ENCODE measurements at places on chromosomes 1 and 21.

DNA sequence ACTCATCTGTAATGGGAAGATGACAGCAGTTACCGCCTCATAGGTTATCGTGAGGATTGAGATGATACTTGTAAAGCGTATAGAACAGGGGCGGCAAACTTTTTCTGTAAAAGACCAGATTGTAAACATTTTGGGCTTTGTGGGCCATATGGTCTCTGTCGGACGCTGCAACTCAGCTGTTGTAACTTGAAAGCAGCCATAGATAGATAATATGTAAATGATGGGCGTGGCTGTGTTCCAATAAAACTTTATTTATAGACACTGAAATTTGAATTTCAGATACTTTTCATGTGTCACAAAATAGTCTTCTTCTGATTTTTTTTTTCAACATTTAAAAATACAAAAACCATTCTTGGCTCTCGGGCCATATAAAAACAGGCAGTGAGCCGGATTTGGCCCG lies 15.8 kb downstream of the ACTL8 start:
- no peak for DNase-seq

- no peak for DNase-seq
Measured at GRCh38 chr1:225469051-225469450, 41.2 kb upstream of the LBR start.

DNA sequence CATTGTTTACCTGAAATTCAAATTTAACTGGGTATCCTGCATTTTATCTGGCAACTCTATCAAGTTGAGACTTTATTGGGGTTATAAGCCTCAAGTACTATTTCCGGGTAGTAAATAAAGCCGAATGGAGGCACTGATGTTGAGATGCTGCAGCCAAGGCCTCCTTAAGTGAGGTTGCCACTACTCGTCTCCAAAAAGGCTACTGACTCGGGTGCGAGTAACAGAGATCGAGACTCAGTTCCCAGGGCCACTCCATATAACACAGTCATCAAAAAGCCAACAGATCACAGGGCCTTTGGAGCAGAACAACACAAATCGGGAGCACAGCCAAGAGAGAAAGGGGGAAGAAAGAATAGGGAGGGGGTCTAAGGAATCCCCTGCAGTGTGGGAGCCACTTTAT lies 524 bp downstream of the COPA start:
- no peak for DNase-seq

DNA sequence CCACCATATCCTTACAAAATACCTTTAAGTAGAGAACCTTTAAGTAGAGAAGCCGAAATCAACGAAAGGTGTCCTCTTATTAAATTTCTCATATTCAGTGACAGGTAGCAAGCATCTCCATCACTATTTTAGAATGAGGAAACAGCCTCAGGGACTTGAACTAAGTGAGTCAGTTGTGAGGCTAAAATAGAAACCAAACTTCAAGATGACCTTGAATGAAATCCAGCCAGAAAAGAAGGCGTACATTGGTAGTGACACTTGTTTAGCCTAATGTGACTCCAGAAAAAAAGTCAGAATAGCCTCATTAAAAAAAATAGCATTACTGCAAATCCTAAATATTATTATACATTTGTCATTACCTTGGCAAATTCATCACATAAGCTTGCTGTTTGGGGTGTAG lies 20.1 kb downstream of the RGS8 start:
- DNase-seq, result no peak

- DNase-seq, result no peak
Measured at GRCh38 chr1:31426249-31426922, 13.4 kb downstream of the SERINC2 start.

DNA sequence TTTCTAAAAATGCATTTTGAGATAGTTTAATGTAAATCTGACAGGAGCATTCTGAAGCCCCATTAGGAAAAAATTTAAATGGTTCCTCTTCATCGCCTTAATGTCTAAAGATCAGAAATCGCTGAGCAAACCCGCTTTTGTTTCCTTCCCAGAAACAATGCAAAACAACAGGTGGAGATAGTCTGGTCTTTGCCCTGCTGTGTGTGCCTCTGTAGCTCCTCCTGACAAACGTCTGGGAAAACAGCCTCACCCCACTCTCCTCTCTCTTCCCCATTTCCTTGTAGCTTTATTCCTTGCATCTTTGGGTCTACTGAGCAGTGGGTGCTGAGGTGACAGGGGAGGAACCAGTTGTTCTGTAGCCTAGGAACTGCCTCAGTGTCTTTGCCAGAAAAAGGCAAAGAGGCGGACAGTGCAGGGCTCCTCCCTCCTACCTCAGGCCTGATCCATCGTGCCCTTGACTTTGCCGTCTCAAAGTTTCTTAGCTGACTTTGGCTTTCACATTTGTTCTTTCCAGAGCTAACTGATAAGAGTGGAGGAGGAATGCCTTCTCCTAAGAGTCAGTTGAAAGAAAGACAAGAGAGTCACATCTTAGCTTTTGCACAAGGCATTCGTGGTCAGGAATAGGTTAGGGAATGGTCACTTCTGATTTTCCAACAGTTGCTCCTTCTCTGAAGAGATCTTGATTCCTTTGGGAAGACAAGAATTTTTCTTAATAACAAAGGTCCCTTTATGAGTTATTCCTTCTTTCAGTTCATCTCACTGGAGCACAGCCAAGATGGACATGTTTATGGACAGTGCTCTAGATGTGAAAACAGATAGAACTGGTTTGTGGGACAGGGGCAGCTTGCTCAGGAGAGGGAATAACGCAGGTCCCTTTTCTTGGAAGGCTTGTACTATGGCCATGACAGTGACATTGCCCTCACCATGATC lies 24.9 kb downstream of the SYT11 start:
- no peak for DNase-seq

GRCh38 chr1:22702296-22703085 lies 8.1 kb upstream of the EPHB2 start:
- DNase-seq, result no peak

DNA sequence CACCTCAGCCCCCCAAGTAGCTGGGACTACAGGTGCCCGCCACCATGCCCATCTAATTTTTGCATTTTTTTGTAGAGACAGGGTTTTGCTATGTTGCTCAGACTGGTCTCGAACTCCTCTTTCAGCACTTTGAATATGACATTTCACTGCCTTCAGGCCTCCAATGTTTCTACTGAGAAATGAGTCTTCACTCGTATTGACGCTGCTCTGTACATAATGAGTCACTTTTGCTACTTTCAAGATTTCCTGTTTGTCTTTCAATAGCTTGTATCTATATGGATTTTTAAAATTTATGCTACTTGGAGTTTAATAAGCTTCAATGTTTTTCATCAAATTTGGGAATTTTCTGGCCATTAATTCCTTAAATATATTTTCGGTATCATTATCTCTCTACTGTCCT lies 64.7 kb downstream of the GORAB start:
- no peak for DNase-seq

GRCh38 chr1:41882068-41882477 lies 36.6 kb downstream of the HIVEP3 start:
- no peak for DNase-seq

GRCh38 chr1:100266741-100267140 lies 725 bp downstream of the RTCA start:
- DNase-seq, result no peak

DNA sequence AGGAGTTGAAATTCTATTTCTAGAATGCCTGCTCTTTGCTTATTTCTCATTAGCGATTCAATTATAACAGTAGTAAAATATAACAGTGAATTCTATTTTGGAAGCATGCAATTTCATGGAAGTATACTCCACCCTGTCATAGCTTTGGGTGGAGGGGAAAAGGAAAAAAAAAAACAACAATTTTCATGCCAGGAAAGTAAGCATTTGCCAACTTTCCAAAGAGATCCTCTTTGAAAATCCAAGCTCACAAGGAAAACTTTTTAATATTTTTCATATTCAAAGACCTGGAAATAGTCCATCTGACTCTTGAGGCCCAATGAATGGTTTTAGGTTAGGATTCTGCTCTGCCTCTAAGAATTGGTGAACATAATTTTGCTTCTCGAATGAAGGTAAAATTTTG lies 134.5 kb downstream of the PTPN14 start:
- no peak for DNase-seq

GRCh38 chr1:228964178-228965089 lies 229.2 kb downstream of the RHOU start:
- DNase-seq, result no peak

- DNase-seq, result no peak
Measured at GRCh38 chr21:44757731-44758130, 43.9 kb downstream of the UBE2G2 start.

- DNase-seq, result no peak
Measured at GRCh38 chr1:217012659-217013058, 289.4 kb upstream of the ESRRG start.

DNA sequence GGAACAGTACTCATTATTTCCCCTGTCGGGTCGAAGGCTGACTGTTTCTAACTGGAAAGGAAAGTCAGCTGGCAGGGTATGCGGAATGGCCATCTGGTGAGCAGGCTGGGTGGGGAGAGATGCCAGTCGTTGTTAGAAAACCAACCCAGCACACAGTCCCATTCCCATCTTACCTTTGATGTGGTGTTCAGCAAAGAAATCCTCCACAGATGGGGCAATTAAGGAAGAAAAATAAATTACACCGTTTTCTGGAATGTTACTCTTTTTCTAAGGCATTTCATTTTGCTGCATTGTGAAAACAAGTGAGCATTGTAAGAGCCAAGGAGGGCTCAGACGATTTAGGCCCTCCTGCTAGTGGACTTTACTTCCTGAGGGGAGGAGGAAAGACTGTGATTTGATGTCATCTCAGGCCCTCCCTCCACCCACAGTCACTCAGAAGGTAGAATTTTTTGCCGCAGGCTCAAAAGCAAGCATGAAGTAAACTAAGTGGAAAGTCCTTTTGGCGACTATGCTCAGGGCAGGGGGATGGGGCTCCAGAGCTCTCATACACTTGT lies at the start of gene SLC16A4:
SLC16A4 (minus strand) TSS at position 335 of the 554 bp plus-strand sequence. CDS start 1,703 bp downstream, outside the sequence.
- no peak for DNase-seq

DNA sequence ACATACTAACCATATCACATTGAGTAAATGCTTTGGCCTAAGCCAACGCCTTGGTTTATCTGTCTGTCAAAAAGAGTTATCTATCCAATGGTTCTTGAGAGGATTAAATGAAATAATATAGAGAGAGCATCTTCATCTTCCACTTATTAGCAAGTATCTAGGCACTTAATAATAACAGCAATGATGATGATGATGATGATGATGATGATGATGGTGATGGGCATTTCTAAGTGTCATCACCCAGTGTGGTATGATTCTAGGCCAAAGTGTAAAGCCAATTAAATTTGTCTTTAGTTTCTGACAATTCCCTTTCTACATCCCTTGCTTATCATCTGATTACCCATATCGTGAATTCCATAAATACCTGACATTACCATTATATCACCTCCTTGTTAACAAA lies 65.7 kb upstream of the LRRC53 start:
- DNase-seq, result no peak

DNA sequence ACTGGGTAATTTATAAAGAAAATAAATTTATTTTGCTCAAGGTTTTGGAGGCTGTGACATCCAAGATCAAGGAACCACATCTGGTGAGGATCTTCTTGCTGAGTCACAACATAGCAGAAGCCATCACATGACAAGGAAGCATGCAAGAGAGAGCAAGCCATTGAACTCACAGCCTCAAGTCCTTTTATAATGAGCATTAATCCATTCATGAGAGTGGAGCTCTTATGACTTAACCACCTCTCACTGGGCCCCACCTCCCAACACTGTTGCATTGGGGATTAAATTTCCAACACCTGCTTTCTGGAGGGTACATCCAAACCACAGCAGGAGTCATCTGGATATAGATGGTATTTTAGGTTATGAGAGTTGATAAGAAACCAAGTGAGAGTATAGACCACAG lies 20.6 kb upstream of the EGLN1 start:
- DNase-seq, result no peak

- no peak for DNase-seq
Measured at GRCh38 chr1:50975436-50975835, 5.4 kb downstream of the CDKN2C start.

- no peak for DNase-seq
Measured at GRCh38 chr1:100736746-100737145, 17.2 kb downstream of the VCAM1 start.

DNA sequence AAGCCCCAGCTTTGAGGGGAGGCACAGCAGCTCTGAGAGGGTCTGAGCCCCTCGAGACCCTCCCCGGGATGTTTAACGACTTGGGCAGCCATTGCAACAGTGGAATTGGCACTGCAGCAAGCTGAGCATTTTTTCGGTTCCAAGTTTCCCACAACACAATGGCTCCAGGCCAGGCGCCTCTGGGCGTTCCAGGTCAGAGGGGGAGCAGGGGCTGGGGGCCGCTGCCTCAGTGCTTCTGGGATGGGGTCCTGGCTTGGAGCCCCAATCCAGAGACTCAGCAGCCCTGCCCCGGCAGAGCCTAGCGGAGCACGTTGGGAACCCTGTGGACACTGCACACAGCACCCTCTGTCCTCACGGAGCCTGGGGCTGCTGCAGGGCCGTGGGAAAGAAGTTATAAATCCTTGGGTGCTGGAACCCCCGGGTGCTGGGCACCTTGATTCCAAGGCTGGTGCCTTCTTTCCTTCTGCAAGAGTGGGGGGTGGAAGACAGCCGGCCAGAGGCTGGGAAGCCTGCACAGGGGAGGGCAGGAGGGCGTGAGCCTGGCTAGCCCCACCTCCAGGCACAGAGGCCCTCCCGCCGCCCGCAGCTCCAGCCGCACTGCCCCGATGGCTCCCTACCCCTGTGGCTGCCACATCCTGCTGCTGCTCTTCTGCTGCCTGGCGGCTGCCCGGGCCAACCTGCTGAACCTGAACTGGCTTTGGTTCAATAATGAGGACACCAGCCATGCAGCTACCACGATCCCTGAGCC lies 50.1 kb downstream of the COL18A1 start:
- no peak for DNase-seq

DNA sequence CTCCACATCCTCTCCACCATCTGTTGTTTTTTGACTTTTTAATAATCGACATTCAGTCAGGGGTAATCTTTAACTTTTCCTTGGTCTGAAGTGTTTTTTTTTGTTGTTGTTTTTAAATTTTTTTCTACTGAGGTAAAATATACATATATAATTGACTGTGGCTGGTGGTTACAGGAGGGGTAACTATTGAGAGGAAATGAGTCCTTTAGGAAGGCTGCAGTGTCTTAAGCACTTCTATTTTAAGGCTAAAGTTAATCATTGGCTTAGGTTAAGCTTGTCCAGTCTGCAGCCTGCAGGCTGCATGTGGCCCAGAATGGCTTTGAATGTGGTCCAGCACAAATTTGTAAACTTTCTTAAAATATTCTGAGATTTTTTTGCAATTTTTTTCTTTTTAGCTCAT lies 172.5 kb downstream of the CTH start:
- DNase-seq, result no peak

GRCh38 chr1:95133687-95134086 lies 16.5 kb downstream of the TLCD4 start:
- DNase-seq, result no peak

DNA sequence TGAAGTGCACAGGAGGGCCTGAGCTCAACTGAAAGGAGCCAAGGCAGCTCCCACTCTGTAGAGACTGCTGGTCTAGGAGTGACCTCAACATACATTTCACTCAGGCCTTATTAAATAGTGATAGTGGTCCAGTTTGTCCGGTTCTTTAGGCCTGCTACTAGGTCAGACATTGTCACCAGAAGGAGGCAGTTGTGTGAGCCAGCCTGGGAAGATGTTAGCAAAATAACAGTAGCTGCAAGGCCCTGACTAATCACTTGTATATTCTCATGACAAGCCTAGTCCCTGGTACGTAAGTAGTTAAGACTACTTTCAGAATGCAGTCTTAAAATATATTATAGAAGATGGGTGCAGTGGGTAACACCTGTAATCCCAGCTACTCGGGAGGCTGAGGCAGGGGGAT lies 264.0 kb upstream of the CAMK1G start:
- DNase-seq, result no peak

GRCh38 chr1:153231363-153231762 lies 14.0 kb downstream of the PRR9 start:
- no peak for DNase-seq

Measured in activated naive CD4-positive, alpha-beta T cell (primary cell).